ENCODE measurements at places on chromosomes 16 and 17. TPM values are rescaled to one million over a fixed set of nuclear protein-coding genes. Genes with fewer than 3 reads are reported as not detected.

- DNase-seq, result no peak
Measured at GRCh38 chr17:63124536-63124935, 158.5 kb downstream of the TANC2 start.

- DNase-seq, result no peak
Measured at GRCh38 chr16:89002851-89003830, 26.1 kb upstream of the CBFA2T3 start.

DNA sequence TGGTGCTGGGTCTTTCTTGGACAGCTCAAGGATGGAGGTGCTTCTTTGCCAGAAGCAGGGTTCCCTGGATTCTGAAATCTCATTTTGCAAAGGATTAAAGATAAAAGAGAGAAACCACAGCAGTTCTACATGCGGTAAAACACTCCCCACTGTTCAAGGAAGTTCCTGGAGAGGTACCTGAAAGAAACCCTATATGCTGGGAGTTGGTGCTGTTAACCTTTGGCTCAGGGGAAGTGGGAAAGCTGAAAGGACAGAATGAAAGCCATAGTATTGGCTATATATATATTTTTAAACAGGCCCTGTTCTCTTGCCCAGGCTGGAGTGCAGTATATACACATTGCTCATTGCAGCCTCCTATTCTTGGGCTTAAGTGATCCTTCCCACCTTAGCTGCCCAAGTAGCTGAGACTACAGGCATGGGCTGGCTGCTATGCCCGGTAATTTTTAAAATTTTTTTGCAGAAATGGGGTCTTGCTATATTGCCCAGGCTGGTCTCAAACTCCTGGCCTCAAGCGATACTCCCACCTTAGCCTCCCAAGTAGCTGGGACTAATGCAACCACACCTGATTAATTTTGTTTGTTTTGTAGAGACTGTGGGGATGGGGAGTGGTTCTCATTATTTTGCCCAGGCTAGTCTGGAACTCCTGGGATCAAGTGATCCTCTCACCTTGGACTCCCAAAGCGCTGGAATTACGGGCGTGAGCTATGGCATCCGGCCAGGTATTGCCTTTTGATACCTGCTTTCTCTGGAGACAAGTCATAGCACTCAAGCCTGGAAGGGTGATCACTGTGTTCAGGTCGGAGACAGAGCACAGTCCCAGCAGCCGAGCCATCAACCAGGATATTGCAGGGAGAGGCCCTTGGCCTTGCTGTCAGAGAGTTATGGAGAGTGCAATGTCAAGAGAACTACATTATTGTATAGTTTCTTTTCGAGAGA, 55.2 kb downstream of the MSI2 start:
- no peak for DNase-seq

Gene SRCIN1
- total RNA-seq, result 124 TPM

DNA sequence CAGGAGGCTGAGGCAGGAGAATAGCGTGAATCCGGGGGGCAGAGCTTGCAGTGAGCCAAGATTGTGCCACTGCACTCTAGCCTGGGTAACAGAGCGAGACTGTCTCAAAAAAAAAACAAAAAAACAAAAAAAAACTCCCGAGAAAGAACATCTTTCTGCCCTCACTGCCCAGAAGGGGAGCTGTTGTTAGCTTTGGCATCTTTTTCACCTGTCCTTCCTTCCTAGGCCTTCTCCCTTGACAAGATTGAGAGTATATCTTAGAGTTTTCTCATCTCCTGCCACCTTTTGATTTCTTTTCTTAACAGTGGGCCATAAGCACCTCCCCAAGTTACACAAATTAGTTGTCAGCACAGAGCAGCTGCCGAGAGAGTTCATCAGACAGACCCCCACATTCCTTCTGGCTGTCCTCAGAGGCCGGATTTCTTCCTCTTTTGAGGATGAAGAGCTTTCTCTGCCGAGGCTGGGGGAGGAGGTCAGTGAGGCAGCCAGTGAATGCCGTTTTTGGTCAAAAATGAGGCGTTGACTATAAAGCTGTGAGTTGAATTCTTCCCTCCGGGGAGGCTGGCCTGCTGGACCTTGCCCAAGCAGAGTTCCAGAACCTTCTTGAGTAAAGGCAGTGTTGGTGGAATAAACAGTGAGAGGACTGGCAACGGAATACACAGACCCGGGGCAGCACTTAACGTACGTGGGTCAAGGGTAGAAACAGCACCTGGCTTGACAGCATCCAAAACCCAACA, 127.0 kb downstream of the ABCC6 start:
- no peak for DNase-seq
